Prostate gland (tissue), 2 donors: ENCODE measurements at places on chromosomes 11 and 22. TPM values are rescaled to one million over a fixed set of nuclear protein-coding genes. Genes with fewer than 3 reads are reported as not detected.

- DNase-seq = no peak
These were observed 67.2 kb upstream of the CD82 start for GRCh38 chr11:44498089-44498871.

DNA sequence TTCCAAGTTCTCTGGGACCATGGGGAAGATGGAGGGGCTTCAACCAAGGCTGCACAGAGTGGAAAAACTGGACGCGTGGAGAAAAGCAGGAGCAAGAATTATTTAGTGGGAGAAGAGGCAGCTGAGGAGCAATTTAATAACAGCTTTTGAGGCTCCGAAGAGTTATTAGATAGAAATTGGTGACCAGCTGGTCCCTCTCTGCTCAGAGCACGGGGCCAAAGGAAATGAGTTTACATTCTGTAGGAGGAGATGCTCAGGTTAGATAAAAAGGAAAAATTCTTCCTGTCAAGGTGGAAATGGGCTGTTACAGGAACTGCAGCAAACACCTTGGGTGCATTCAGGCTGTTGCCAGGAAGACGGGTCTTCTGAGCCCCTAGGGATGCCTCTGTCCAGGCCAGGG, 47.0 kb upstream of the GALNT18 start:
- no peak for DNase-seq

DNA sequence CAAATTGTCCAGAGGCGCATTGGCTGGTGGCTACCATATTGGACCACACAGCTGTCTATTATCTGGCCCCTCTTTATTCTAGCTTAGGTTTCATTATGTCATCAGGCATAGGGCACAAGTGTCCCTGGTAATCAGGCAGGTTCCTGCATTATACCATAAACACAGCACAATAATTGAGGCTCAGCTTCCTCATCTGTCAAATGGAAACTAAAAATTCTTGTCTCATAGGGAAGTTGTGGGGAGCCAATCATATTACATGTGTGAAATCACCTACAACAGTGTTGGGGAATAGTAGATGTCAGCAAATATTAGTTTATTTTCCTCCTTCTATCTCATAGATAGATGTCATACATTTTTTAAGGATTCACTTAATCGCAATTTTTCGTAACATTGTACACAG, 231.0 kb upstream of the SORL1-AS1 start:
- no peak for DNase-seq

DNA sequence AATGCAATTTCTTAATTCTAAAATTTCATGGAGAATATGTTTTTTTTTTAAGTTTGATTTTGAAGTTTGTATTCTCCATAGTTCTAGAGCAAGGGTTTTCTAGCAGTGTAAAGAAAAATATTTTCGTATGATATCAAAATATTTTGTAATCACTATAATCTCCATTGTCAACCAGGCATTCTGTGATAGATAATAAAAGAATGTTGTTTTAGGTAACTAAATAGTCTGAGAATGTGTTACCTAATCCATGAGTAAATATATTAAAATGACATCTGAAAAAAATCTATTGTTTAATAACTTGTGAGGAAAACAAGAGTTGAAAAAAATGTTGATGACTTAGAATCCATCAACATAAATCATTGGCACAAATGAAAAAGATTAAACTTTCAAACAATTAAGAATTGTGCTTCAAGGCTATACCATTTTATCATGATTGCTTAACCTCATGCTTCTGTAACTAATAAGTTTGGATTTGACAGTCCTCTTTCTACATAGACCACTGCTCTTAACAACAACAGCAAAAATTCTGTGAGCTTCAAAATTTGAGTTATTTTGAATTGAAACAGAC, 2211.8 kb downstream of the LRRC4C start:
- DNase-seq = no peak

DNA sequence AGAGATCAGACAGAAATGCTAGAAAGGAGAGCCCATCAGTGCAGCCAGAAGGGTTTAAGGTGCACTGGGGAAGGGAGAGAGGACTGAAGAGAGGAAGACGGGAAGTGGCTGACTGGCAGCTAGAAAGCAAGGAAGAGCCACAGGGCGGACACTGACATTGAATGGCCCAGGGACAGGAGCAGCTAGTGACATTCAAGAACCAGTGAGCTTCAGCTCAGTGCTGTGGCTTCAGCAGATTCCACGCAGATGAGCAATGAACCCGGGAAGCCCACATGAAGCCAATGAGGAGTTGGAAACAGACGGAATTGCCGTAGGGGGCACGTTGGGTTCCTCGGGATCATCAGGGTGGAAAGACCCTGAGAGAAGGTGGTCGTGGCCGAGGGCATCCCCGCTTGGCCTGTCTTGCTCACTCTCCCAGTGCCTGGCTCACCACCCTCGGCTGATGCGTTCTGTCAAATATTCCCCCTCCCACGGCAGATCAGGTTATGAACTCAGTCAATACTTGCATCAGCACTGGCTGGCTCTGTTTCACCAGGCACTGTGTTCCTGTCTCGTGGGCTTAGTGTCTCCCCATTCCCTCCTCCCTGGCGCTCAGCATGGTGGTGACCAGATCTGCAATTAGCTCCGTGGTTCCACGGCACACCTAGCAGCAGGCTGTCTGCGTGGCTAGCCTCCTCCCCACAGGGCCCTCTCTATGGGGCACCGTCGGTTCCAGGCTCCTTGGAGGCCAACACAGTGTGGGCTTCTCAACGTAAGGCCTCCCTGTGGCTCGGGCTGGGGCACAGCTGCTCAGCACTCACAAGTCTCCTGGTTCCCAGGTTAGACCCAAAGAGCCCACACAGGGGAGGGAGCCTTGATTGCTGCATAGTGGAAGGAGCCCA, 145.5 kb downstream of the TRIM29 start:
- DNase-seq = no peak

- no peak for DNase-seq
These were observed 22.6 kb upstream of the HIPK3 start for GRCh38 chr11:33234397-33235190.

GRCh38 chr11:74282421-74282820, 29.0 kb downstream of the P4HA3 start:
- no peak for DNase-seq

GRCh38 chr11:117883063-117883462, 6.6 kb upstream of the FXYD6 start:
- DNase-seq = no peak

- DNase-seq = no peak
These were observed 82.8 kb upstream of the OR5AK2 start for GRCh38 chr11:56905936-56906335.

Gene SOX10
- total RNA-seq = 8.1 TPM

Gene MRGPRE
- 1.0 TPM for total RNA-seq
